ENCODE measurements at places on chromosomes 1 and 21.

- DNase-seq: no peak
These were observed 67.5 kb downstream of the UROD start for GRCh38 chr1:45079533-45079932.

- peak; percentile 52 for DNase-seq
These were observed 19.6 kb upstream of the ZNF648 start for GRCh38 chr1:182080955-182081582.

- no peak for DNase-seq
These were observed 34.9 kb downstream of the WLS start for GRCh38 chr1:68197461-68197860.

- DNase-seq: peak; percentile 34
These were observed 6.5 kb downstream of the INSRR start for GRCh38 chr1:156852418-156852874.

- DNase-seq: no peak
These were observed 95.9 kb upstream of the COA6 start for GRCh38 chr1:234277161-234277868.

- no peak for DNase-seq
These were observed 2.8 kb downstream of the PTPRU start for GRCh38 chr1:29239142-29239541.
